T-cell (primary cell): ENCODE measurements at places on chromosomes 6 and 20. TPM values are rescaled to one million over a fixed set of nuclear protein-coding genes. Genes with fewer than 3 reads are reported as not detected.

TP53TG5 gene
- total RNA-seq = not detected

- no peak for DNase-seq
Measured at GRCh38 chr20:51700809-51701285, 67.3 kb downstream of the ATP9A start.

DNA sequence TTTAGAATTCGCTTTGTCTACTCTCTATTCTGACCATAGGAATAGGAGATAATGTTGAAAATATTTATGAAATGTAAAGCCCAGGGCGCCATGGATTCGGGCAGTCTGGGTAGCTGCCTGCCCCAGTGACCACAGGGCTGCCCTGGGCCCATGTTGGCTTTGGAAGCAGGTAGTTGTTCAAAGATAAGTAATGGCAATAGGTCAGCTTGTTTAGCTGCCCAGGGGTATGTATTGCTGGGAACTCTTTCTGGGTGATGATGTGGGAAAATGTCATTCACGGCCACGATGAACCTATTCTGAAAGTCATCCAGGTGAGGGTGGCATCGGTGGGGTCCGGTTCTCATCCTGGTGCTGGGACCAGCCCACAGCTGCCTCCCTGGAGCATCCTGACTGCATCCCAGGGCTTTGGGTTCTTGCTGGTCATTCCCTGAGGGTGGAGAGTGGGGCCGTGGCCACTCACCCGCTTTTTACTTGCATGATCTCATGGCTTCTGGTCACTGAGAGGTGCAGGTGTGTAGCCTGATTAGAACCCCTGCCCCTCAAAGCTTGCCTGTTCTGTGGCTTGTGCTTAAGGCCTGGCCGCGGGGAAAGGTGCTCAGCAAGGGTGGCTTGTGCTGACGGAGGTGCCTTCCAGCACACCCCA is 102.8 kb downstream of the ERMARD start:
- DNase-seq = no peak

DNA sequence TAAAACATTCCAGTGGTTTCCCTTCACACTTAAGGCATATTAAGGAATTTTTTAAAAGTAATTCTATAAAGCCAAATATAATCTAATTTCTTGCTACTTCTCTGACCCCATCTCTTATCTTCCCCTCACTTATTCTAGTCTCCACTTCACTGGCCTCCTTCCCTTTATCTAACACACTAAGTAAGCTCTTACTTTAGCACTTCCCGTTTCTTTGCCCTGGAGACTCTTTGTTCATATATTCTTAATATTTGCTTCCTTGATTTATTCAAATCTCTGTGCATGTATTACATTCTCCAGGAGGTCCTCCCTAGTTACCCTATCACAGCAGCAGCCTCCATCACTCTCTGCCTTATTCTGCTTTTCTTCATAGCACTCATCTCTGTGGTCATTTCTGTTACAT is 20.3 kb downstream of the GTPBP2 start:
- DNase-seq = no peak
